Activated naive CD4-positive, alpha-beta T cell treated with anti-CD3 and anti-CD28 coated beads, Interleukin-2, amount 50 U/mL, for 16 hours (primary cell): ENCODE measurements at places on chromosomes 7 and 10.

DNA sequence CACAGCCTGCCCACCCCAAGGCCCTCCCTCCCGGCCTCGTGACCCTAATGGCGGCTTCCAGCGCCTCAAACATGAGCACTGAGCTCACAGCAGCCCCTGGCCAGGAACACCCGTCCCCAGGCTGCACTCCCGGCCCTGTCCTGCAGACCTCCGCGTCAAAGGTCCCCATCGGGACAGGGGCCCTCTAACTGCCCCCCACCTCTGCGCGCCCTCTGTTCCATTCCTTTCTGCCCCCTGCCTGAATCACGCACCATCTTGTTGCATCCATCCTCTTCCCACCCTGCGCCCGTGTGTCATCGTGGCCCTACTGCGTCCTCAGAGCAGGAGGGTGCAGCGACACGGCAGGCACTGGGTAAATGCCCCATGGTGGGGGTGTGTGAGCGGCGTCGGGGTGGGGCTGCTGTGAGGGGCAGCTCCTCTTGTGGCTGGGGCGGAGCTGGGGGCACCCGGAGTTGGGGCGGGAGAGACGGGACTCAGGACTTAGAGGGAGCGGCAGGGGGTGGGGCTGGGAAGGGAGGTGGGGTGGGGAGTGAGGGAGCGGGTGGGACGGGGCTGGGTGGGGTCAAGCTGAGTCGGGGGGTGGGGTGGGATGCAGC is 13.4 kb downstream of the SLC29A4 start:
- no peak for DNase-seq

DNA sequence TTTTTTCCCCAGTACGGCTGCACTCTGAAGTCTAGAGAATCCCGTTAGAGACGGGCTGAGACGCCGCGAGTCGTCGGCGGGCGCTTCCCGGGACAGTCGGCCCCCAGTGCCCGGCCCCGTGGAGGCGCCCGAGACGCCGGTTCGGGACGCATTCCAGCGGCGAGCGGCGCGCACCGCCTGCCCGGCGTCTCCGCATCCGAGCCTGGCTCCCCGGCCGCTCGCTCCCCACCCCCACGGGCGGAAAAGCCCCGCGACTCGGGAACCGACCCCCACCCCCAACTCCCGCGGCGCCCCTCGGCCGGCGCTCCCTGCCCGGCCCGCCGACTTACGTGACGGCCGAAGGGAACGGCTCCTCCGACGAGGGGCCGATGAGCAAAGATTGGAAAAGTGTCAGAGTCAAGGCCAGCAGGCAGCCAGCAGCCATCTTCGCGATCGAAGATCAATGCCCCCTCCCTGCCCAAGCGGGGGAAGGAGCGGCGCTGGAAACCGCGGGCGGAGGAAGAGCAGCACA is 486 bp downstream of the CACNA2D1 start:
- DNase-seq = no peak

GRCh38 chr7:23105086-23105643 is 420 bp upstream of the KLHL7 start:
- DNase-seq = no peak

GRCh38 chr7:34758111-34758601 is 100.1 kb downstream of the NPSR1 start:
- no peak for DNase-seq

- no peak for DNase-seq
Observed at GRCh38 chr10:132832186-132832969, 46.4 kb upstream of the NKX6-2 start.

DNA sequence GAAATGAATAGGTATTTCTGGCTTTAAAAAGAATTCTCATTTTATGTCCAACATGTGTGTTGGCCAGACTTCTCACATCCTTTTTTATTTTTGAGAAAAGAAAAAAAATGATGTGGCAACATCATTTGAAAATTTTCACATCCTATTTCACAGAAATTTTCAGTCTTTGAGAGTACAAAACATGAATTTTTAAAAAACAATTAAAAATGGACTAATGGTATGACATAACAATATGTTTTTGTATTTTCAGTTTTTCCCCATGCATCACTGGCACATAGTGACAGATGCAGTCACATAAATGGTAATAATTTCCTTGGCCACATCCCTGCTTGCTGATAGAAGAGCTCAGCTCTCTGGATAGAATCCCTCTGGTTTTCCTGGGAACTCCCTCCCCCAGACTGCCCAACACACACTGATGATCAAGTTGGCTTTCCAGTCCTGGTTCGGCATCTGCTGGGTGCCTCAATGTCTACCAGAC is 188.5 kb upstream of the AGR3 start:
- no peak for DNase-seq

DNA sequence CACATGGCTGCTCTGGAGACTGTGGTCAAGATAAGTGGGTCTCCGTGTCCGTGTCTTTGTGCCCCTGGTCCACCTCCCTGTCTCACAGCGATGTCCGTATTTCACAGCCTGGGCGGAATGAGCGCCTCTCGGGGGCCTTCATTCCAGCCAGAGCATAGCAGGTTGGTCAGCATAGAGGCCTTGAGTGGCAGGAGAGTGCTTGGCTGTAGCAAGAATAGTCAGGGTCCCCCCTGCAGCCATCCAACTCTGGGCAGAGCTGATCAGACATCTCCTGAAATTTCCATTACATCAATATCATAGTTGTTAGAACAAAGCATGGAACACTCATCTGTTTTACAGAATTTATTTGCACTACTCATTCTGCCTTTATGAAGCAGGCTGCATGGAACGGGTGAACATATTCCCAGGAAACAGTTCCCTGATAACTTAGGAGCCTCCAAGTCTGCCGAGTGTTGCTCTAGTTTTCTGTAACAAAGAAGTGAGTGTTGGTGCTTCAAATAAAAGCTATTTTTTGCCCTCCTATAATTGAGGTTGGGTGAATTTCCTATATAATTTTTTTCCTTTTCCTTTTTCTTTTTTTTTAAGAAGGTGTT is 255.3 kb downstream of the INHBA start:
- no peak for DNase-seq

DNA sequence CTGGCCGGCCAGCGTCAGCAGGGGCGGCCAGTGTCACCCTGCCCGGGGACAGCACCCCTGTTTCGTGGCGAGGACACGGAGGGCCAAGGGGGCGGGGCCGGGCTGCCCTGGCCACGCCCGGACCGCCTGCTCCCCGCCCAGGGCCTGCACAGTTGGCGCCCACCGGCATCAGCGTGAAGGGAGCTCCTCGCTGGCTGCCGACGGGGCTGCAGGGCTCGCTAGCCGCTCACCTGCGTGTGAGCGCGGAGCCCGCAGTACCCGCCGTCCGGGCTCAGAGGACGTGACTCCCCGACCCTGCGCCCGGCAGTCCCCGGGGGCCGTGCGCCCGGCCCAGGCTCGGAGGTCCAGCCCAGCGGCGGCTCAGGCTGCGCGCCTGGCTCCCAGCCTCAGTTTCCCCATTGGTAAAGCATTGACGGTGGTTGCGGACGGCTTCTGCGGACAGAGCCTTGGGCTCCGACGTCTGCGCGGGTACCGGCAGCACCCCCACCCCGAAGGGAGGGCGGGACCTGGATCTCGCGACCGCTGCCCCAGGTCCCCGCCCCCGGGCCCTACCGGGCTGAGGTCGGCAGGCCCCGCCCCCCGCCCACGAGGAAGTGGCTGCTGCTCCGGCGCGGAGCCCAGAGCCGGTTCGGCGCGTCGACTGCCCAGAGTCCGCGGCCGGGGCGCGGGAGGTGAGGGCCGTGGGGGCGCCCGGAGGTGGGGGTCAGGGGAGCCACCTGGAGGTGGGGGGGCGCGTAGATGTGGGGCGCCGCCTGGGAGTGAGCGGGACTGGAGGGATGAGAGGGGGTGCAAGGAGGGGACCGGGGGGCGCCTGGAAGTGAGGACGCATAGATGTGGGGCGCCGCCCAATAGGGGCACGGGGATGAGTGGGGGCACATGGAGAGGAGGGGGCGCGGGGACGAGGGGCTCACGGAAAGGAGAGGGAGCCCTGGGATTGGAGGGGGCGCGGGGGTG is at the start of gene ARPC1B:
TSS of gene ARPC1B (plus strand) at position 620 of the 954 bp plus-strand sequence. CDS start 10,985 bp downstream, outside the sequence.
- peak; percentile 88 for DNase-seq

- no peak for DNase-seq
Observed at GRCh38 chr10:124225029-124225466, 131.7 kb upstream of the CHST15 start.
